Activated CD4-positive, alpha-beta T cell treated with anti-CD3 and anti-CD28 coated beads for 36 hours (primary cell): ENCODE measurements at places on chromosomes 1 and 21. TPM values are rescaled to one million over a fixed set of nuclear protein-coding genes. Genes with fewer than 3 reads are reported as not detected.
A peak's percentile ranks its signal among the peaks of the same experiment; 100 is the strongest.

DNA sequence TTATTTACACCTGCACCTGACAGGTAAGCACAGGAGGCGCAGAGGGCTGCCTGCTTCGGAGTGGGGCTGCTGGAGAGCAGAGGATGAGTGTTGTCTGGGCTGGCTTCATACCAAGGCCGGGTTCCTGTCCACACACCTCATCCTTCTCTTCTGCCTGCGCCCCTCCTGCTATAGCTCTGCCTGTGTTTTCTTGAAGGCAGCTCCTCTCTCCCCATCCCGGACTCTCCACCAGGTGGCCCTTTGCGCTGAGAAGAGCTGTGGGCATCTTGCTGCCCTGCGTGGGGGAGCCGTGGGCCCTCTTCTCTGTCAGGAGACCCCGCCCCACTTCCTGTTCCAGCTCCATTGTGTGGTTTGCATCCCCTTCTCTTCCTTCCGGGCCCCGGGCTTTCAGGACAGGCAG lies 35.0 kb downstream of the ARHGEF10L start:
- H3K4me1 ChIP-seq, result no peaks in the 10 kb centered on the region
- H3K36me3 ChIP-seq, result no peaks in the 10 kb centered on the region
- H3K27me3 ChIP-seq, result no peaks in the 10 kb centered on the region
- DNase-seq, result no peak
- H3K27ac ChIP-seq, result no peak overlapping the region

- H3K36me3 ChIP-seq, result no peaks in the 10 kb centered on the region
- no peaks in the 10 kb centered on the region for H3K27me3 ChIP-seq
- peak; percentile 32 for DNase-seq
- H3K27ac ChIP-seq, result no peak overlapping the region
Measured at GRCh38 chr1:199009447-199009846, 370.6 kb downstream of the PTPRC start.

GRCh38 chr21:14722841-14723483 lies 176.8 kb upstream of the SAMSN1 start:
- peaks cover 4% of the 10 kb centered on the region for H3K4me1 ChIP-seq
- no peak overlapping the region for H3K4me3 ChIP-seq
- no peaks in the 10 kb centered on the region for H3K27me3 ChIP-seq
- no peaks in the 10 kb centered on the region for H3K36me3 ChIP-seq
- no peak for DNase-seq
- no peak overlapping the region for H3K27ac ChIP-seq

DNA sequence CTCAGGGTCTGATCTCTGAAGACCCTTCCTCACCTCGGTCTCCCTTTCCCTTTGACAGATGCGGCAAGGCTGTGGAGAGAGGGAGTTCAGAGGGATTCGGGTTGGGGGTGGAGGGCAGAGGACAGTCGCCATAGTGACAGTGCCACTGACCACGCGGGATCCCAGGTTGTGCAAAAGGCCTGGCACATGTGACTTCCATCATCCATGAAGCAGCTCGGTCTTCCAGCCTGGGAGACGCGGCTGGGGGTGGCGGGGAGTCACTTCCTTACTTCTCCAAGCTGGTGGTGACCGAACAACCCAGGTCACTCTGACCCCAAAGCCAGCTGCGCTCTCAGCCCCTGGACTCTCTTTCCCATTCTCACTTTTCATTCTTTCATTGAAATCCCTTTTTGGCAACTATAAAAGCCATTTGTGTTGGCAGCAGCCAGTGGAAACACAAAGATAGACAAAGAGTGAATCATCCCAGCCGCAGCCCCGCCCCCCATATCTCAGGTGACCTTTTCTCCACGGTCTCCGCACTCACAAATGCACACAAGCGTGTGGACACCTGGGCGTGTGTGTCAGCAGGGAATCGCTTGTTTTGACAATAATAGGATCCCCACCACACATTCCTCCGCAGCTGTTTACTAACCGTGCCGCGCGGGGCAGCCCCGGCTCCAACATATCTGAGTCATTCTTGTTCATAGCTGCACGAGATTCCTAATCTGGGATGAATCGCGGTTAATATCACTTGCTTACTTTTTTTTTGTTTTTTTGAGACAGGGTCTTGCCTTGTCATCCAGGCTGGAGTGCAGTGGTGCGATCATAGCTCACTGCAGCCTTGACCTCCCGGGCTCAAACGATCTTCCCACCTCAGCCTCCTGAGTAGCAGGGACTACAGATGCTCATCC lies 68.3 kb downstream of the DHRS3 start:
- no peaks in the 10 kb centered on the region for H3K27me3 ChIP-seq
- no peak overlapping the region for H3K4me3 ChIP-seq
- peak; percentile 50 for DNase-seq
- H3K36me3 ChIP-seq, result no peaks in the 10 kb centered on the region
- peaks cover 7% of the 10 kb centered on the region for H3K4me1 ChIP-seq

DNA sequence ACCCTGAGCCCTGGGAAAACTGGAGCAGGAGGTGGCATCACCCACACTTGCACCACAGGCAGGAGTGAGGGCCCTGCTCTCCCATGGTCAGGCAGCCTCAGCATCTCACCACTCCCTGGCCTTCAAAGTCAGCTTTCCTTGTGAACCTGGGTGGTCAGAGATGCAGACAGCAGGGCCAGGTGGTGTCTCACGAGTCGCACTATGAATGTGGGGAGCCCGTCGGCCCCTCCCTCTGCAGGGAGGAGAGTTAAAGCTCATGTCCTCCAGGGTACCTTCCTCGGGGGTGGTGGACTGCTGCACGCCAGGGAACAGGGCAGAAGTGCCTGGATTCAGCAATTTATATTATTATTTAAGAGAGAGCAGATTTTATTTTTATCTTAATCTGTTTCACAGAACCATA lies 24.1 kb downstream of the ABCG1 start:
- no peak for DNase-seq
- peaks cover 20% of the 10 kb centered on the region for H3K4me1 ChIP-seq
- H3K27me3 ChIP-seq, result no peaks in the 10 kb centered on the region

DNA sequence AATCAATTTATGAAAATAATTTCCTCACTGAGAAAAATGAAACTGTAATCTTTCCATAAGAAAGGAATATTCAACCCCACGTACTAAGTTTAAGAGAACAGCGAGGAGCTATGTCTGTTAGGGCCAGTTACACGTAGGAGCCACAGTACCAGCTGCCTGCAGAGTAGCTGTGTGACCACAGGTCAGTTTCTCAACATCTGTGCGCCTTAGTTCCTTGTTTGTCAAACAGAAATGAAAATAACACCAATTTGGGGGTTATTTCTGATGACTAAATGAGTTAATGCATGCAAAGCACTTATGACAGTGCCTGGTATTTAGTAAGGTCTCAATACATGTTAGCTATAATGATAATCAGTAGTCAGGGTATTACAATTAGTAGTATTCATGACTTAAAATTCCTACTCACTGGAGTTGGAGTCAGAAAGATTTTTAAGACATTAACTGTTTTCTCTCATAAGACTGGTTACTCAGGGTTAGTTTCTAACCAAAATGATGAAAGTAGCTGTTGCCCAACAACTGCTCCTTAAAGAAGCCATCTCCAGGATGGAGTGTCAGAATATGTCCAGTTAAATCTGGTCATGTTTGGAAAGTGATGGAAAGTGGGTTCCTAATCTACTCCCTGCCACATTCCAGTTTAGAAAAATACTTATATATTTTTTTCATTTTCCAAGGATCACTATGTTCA lies 85.8 kb upstream of the ZNF648 start:
- DNase-seq, result no peak
- peaks cover 9% of the 10 kb centered on the region for H3K4me1 ChIP-seq
- H3K36me3 ChIP-seq, result no peaks in the 10 kb centered on the region

The C8A gene
- total RNA-seq, result not detected

DNA sequence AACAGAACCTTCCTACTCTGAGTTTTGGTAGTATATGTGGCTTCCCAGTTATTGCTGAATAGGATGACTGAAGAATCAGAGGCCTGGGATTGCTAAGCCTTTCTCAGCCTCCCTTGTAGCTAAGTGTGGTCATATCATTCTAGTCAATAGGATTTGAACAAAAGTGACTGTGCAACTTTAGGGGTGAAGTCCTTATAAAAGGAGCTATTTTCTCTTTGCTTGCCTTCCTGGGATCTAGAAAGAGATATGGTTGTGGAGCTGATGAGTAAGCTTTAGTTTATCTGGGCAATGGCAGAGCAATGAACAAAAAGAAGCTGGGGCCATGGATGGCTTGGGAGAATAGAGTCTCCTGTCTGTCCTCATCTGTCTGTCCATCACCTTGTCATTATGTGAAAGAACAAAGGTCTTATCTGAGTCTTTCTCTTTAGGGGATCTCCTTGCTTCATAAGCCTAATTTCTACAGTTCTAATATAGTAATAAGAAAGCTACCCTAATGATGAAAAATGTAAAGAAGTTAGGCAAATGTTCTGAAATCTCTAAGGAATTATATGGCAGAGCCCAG lies 91.5 kb downstream of the TENT5C start:
- H3K36me3 ChIP-seq, result no peaks in the 10 kb centered on the region
- H3K27ac ChIP-seq, result no peak overlapping the region
- H3K4me1 ChIP-seq, result no peaks in the 10 kb centered on the region
- peaks cover 9% of the 10 kb centered on the region for H3K27me3 ChIP-seq
